Fibroblast of the conjunctiva (primary cell): ENCODE measurements at places on chromosomes 6 and 20.

DNA sequence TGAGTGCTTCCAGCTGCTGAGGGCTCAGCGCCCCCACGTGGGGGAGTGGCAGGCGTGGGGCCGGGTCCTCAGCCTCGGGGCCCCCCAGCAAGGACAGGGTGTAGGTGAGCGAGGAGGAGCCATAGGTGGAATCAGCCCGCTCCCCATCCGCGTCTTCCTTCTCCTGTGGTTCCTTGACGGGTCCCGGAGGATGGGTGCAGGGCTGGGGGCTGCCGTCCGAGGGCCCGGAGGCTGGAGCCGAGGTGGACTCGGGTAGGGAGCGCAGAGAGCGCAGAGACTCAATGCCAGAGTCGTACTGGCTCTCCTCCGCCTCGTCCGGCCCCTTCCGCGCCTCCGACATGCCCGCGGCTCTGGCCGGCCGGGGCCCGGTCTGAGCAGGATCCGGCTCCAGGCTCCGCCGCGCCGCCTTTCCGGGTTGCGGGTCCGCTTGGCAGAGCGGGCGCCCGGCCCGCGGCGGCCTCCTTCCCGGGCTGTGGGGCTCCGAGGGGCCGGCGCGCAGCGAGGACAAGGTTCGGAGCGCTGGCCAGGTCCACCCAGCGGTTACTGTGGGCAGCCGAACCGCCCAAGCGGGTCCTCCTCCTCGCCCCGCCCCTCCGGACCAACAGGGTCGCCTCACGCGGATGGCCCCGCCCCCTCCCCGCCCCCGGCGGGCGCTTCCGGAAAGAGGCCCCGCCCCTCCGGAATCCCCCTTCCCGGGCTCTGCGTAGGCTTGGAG, at the start of gene NFKBIE:
Gene NFKBIE, minus strand, starts transcription at position 545 of the 715 bp plus-strand sequence. Its CDS starts 205 bp downstream, at position 340.
- DNase-seq = peak; percentile 84

DNA sequence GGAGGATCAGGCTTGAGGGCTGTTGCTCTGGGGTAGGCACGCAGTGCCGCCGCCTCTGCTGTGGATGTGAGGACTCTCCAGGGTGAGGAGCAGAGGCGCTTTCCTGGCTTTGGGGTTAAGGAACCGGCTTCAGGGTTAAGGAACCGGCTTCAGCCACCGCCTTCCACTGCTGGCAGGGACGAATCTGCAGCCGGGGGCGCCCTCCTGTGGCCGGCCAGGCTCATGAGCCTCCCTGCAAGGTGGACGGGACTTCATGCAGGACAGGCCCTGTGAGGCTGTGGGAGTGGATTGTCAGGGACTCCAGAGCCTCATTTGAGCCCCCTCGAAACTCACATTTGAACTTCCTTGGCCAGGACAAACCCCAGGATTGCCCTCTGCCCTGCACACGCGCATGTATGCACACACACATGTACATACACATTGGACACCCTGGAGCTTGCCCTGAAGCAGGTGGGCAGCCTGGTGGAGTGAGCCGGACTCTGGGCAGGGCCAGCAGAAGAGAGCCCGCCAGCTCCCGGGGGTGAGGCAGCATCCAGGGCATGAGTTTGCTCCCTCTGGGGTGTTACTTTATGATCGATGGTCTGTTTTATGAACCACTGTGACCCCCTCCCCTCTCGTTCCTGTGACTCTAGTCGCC, 146.9 kb downstream of the PHACTR3 start:
- DNase-seq = peak; percentile 13

DNA sequence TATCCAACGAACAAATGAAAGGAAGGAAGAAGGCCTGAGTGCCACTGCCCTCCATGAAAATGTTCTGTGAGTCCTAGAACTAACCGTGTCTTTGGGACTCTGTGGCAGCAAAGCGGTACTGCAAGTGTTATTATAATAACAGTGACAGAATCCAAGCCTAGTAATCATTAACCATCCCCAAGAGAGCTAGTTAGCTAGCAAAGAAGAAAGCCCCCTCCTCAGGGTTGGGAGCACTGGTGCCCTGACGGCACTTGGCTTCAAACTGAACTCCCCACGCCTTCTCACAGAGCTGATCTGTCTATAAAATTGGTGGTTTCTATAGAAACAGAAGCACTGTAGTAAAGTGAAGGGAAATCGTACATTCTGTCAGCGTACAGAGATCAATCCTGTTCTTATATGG, 239.8 kb downstream of the PTPRT start:
- DNase-seq = no peak

GRCh38 chr20:25007491-25008305, 15.1 kb upstream of the APMAP start:
- no peak for DNase-seq
